Stimulated activated CD4-positive, alpha-beta T cell treated with anti-CD3 and anti-CD28 coated beads, Interleukin-12 subunit alpha, Interleukin-12 subunit beta, amount 100 ng/mL, for 4 hours (primary cell): ENCODE measurements at places on chromosomes 16 and 17.

DNA sequence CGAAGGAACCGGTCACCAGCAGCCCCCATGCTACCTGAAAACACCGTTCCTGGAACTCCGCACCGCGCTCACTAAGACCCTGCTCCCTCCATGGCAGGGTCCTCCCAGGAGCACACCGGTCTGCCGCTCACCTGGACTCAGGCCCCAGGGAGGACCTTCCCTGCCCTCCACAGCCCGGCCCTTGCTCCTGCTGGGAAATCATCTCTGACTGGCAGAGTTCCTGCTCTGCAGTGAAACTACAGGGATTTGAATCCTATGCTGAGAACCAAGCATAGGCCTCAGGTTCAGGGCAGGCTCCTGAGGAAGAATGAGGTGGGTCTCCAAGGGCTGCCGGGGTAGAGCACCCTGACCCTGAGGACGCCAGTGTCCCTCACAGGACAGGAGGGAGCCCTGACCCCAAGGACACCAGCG, 88.5 kb downstream of the KCNJ12 start:
- DNase-seq: no peak

DNA sequence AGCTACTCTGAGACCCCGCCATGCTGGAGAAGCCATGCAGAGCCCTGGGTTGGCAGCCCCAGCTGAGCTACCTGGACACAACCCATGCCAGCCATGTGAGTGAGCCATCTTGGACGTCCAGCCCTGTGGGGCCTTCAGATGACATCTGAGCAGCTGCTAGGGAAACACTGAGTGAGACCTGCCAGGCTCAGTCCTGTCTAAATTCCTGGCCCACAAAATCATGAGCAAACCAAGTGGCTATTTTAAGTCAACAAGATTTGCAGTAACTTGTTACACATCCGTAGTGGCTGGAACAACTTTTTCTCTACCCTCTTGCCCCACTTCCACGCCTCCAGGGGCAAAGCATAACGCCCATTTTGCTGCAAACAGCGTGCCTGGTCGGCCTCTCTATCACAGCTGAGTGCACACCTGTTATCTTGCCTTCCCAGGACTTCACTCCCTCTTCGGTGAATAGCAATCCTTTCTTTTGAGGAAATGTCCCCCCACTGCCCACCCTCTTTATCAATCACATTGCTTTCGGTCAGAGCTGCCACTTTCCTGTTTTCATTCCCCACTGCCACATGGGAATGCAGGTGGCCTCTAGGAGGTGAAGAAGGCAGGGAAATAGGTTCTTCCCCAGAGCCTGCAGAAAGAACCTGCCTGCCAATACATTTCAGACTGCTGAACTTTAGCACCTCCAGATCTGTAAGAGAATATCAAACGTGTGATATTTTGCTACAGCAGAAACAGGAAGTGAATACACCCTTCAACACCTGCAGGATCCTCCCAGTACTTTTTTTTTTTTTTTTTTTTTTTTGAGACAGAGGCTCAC, 7.4 kb upstream of the SCIMP start:
- no peak for DNase-seq

DNA sequence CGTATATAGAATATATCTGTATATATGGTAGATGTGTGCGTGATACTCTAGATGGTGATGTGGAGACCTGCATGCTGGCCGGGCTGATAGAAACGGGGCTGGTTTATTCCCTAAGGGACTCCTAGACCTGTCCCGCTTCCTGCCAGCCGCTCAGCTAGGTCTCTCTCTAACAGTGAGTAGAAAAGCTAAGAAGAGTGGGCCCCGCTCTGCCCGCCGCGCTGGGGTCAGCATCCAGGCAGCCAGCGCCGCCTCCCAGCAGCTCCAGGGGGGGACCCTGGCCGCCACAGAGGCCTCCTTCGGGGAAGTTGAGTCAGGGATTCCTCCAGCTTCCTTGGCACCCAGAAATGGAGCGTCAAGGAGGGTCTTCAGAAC, 9.4 kb downstream of the CYGB start:
- DNase-seq: no peak

GRCh38 chr17:45425125-45425983, 7.3 kb downstream of the ARHGAP27 start:
- DNase-seq: no peak

- no peak for DNase-seq
Measured at GRCh38 chr17:17771498-17772201, 65.1 kb downstream of the SREBF1 start.

DNA sequence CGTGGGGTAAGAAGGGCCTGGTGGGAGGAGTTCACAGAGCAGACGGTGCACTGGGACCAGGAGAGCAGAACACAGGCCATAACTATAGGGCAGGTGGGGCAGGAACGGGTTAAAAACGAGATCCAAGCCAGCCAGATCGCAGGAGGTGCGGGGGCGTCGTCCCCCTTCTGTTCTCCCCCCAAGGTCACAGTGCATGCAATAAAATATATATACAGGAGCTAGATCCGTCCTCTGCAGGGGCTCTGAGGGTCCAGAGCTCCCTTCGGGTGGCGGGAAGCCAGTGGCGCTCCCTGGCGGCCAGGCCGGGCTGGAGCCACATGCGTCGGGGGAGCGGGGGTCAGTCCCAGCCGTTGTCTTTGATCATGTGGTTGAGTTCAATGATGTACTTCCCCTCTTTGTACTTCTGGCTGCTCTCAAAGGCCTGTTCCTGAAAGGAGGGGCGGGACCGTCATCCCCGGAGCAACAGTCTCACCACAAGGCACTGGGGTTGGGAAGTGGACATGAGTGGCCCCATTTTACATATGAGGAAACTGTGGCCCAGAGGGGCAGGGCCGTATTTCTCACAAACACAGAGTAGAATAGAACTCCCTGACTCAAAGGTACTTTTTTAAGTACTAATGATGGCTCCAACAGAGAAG, 768 bp upstream of the TBX6 start:
- peak; percentile 56 for DNase-seq

GRCh38 chr16:79751471-79752184, 151.1 kb upstream of the MAF start:
- DNase-seq: no peak
